ENCODE measurements at places on chromosomes 11 and 22.

GRCh38 chr11:843818-844692 is 1.4 kb downstream of the TSPAN4 start:
- peak; percentile 97 for DNase-seq

DNA sequence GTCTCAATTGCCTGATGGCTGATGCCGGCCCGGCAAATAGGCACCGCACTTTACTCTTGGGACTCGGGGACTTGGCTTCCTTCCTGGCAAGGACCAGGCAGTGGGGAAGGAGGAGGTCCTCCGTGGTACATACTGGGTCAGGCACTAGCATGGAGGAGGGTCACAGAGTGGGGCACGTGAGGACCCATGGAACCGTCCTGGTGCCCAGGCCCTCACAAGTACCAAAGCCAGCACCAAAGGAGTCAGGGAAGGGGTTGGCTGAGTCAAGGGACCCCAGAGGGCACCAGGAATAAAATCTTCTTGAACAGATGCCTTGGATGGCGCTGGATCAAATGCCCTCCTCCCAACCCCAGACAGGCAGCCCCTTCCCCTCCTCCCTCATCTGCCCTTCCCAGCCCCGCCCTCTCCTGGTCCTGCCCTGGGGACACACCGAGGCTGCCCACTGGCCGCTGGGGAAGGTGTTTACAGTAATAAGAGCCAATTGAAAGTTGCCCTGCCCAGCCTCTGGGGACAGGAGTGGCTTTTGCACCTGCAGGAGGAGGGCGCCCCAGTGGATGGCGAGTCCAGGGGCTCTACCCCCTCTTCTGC is 5.6 kb upstream of the CARNS1 start:
- no peak for DNase-seq

- no peak for DNase-seq
These were observed 48.2 kb downstream of the ADM start for GRCh38 chr11:10352921-10353550.

DNA sequence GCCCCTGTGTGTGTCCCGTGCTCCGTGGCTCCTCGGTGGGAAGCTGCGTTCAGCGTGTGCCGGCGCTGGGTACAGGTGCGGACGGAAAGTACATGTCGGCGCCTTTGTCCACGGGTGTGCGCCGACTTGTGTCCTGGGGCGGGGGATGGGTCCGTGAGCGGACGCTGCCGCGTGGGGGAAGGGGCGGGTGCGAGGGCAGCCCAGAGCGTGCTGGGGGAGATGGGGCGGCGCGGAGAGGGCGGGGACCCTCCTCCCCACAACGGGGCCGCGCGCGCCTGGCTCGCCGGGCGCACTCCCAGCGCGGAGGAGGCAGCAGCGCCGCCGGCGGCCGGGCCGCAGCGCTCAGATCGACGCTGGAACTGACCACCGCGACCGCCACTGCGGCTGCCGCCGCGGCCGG is 33.6 kb upstream of the RELT start:
- no peak for DNase-seq

- DNase-seq: no peak
These were observed 99.5 kb downstream of the ZNF280B start for GRCh38 chr22:22408731-22409696.

GRCh38 chr11:8091721-8092120 is 10.7 kb downstream of the TUB start:
- DNase-seq: peak; percentile 60

- DNase-seq: no peak
These were observed 10.8 kb upstream of the CRKL start for GRCh38 chr22:20906387-20906767.

DNA sequence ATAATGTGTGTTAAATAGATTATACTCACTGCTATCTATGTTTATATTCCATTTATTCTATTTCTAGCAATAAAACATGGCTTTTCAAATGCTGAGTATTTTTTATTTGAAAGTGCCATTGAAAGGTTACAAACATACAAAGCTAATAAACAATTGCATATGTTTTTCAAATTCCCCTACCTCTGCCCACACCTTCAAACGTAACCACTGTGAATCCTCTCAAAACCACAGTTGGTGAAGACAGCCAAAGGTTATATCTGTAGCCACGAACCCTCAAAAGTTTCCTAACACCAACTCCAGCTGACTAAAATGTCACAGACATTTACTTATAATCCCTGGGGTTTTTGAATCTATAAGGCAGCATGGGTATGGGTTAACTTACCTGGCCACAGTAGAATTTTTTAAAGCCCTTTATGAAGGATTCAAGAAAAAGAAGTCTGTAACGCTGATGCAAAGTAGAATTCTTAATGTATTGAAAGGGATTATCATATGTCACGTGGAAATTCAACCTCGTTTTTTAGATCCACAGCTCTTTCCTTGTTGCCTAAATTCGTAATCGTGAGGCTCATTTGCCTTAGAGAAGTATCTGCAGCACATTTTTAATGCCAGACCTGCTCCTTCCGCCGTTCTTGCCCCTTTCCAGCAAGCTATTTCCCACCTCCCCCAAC is 122.5 kb upstream of the ZC3H12C start:
- no peak for DNase-seq

- DNase-seq: no peak
These were observed 8.2 kb downstream of the PDE2A start for GRCh38 chr11:72665911-72666472.

- no peak for DNase-seq
These were observed 76.0 kb downstream of the HSD17B12 start for GRCh38 chr11:43756575-43756974.

DNA sequence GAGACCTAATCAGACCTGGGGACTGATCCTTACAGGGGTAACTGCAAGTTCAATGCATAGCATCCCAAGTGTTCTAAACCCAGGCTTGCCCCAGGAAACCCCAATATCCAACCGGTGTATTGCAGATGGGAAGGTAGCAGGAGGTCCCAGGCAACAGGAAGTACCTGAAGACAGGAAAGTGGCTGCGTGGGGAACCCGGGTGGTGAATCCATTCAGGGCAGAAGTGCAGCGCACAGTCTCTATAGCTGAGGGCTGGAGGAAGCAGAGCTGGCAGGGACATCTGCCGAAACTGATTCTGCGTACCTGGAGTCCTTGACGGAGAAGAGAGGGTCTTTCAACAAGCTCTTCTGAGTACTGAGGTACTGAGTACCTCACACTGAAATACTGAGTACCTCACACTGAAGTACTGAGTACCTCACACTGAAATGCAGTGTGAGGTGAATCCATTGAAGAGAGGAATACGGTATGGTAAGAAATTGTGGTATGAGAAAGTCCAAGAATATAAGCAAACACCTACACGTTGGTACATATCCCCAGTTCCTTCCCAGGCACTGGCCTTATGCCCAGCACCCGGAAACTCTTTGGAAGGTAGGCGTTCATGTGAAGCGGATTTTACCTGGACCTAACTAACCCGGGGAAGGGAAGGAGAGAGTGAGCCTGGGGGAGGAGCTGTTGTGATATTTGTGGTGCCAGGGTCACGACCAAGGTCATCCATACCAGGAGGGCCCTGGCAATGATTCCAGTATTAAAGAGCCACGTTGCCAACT is 20.1 kb downstream of the SCN4B start:
- peak; percentile 45 for DNase-seq

DNA sequence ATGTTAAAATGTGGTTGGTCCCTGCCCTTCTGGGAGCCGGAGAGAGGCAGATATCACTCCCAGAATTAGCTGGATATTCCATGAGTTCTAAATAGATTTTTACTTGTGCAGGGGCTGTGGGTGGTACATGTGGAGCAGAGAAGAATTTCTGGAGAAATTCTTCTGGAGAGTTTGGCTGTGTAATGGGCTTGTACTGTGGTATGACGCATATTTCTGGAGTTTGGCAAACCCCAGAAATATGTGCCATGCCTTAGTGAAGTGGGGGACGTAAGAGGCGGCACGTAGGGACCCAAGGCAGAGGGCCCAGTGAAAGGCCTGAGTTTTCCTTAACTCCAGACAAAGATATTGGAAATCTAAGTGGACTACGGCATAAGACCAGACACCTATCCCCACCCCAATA is 51.3 kb upstream of the TBCEL start:
- DNase-seq: no peak

DNA sequence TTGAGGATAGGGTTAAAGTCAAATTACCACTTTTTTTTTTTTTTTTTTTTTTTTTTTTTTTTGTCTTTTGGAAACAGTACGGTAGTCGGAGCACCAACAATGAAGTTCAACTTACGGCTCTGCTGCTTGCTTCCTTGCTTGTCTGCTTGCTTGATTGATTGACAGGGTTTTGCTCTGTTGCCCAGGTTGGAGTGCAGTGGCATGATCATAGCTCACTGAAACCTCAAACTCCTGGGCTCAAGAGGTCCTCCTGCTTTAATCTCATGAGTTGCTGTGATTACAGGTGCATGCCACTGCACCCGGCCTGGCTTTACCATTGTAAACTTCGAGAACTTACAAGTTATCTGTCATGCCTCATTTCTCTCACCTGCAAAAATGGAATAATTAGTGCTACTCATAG is 5.8 kb downstream of the SGSM3 start:
- DNase-seq: no peak

GRCh38 chr22:39356464-39356863 is 6.7 kb downstream of the SYNGR1 start:
- no peak for DNase-seq

- no peak for DNase-seq
These were observed 135.2 kb upstream of the NAV2 start for GRCh38 chr11:19577391-19577975.

- no peak for DNase-seq
These were observed 643 bp downstream of the CEND1 start for GRCh38 chr11:788953-789940.

DNA sequence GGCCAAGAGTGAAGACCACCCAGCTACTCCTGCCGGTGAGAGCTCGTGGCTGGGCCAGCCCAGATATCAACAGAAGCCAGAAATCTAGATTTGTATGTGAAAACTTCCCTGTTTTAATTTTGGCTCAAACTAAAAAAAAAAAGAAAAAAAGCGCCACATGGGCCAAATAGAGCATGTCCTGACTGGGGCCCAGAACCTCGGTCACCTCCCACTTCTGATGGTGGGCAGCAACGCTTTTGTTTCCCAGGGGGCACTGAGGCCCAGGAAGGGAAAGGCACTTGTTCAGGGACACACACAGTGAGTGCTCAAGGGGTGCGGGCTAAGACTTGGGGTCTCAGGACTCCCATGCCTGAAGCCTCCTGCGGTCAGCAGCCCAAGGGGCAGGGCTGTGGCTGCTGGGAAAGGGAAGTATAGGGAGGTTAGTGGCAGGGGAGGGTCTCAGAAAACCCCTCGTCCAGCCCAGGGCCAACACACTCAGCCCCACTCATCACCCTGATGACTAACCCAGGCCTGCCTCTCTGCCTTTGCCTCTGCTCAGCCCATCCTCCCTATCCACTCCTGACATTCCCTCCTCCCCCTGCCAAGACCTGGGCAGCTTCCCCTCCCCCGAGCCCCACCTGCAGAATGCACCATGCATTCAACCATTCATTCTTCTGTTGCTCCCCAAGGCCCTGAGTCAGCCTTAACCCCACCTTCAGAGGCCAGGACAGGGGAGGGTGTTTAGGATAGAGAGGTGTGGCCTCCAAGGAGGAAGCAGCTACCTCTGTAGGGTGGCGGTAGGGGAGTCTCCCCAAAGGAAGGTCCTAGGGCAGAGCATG is 30.0 kb upstream of the TCF20 start:
- DNase-seq: no peak

DNA sequence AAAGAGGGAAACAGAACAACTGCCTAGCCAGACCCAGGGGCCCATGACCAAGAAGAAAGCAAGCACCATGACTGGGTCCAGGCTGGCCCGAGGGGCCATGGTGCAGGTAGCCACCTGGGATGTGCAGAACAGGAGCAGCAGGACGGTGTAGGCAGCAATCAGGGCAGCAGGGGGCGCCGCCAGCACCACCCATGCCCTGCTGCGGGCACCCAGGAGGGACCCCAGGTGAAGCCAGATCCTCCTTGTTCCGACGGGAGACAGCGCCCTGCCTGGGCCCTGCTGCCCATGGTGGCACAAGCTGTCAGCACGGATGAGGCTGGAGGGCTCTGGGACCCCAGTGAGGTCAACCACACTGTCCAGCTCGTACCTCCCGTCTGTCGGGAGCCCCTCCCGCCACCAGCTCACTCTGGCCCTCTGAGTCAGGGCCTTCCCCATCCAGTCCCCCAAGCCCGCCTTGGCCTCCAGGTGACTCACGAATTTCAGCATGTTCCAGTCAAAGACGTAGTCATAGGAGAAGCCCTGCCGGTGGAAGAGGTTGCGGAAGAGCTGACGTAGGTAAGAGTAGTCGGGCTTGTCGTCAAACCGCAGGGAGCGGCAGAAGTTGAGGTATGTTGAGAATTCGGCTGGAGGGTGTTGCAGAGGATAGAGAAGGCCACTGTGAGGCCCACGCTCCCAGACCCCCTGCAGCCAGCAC is 18.8 kb downstream of the CSNK1E start:
- DNase-seq: no peak

DNA sequence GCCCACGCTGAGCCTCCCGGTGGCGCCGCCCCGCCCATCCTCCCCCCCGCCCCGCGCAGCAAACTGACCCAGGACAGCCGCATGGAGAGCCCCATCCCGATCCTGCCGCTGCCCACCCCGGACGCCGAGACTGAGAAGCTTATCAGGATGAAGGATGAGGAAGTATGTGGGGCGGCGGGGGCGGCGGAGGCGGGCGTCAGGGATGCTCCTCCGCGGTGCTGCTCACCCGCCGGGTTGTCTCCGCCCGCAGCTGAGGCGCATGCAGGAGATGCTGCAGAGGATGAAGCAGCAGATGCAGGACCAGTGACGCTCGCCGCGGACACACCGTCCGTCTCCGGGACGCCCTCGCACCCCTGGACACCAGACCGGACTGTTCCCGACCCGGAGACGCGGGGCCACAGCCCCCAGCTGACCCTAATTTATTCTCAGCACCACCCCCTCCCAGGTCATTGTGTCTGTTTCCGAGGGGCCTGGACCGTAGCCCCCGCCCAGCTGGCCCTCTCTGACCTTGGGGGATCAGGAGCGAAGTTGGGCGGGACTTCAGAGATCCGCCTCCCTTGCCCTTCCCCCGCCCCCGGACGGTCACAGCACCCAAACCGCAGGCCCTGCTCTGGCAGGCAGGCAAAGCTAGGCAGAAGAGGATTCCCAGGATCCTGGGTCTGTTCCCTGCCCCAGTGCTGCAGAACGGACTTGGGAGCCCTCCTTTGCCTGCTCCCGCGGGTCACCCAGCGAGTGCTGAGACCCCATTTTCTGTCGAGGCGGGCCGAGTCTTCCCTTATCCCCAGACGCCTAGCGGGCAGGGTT is 959 bp upstream of the GP1BB start:
- no peak for DNase-seq

GRCh38 chr22:38788021-38788816 is 5.7 kb downstream of the DNAL4 start:
- DNase-seq: peak; percentile 79

- DNase-seq: no peak
These were observed 79.2 kb downstream of the TRMU start for GRCh38 chr22:46414704-46415103.

Data from sigmoid colon (tissue), 7 donors.